ENCODE measurements at places on chromosomes 11 and 22.

DNA sequence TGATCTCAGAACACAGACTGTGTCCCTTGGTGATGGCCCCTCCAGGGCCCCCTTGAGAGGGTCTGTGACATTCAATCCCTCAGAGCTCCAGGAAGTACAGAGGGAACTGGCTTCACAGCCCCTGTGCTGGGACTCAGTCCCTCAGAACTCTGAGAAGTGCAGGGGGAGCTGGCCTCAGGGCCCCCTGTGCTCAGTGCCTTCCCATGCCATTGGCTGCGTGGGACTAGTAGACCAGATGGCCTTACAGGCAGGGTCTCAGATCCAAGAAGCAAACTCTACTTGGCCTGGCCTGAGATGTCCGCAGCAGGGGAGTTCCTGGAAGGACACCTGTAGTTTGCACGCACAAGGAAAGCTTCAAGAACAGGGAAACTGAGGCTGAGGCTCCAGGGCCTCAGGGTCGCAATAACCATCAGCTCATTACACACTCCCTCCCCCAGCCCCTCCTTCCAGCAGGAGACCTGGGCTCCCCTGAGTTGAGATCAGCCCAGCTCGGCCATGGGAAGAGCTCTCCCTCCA lies 138.4 kb downstream of the BRD1 start:
- no peak for DNase-seq

GRCh38 chr11:117931971-117932370 lies 2.8 kb upstream of the TMPRSS13 start:
- no peak for DNase-seq

- DNase-seq, result no peak
Observed at GRCh38 chr22:45891996-45892621, 84.9 kb downstream of the WNT7B start.

DNA sequence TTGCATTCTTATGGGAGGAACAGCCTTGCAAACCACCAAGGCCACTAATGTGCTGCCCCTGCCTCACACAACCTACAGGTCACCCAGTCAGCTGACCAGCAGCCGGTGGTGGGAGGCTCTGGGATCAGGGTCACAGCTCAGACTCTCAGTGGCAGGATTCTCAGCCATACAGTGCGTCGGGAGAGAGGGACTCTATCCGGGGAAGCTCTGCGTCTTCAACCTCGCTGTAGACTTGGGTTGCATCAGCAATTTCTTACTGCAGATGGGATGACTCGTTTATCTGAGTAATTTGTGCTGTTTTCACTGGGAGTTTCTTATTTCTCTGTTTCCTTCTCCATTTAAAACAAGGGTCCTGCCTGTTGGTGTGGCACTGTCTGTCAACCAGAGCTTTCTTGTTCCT lies 257.7 kb downstream of the TBC1D22A start:
- no peak for DNase-seq

- no peak for DNase-seq
Observed at GRCh38 chr11:88249706-88250105, 74.5 kb upstream of the RAB38 start.

DNA sequence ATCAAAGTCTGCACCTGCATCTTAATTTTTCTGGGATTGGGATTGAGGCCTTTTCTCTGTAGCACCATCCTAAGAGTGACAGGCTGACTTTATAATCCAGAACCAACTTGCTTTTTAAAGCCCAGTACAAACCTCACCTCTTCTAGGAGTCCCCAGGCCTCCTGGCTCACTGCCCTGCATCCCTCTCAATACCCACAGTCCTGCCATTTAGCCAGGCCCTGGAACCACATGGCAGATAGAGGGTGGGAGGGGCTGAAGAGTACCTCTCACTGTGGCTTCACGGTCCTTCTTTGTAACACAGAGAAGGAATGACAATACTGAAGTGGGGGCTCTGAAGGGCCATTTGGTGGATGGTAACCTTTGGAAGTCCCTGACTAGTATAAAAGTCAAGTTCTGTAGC lies 63.5 kb upstream of the PHOX2A start:
- DNase-seq, result no peak

- no peak for DNase-seq
Observed at GRCh38 chr11:4551346-4551979, 6.5 kb downstream of the OR52M1 start.

DNA sequence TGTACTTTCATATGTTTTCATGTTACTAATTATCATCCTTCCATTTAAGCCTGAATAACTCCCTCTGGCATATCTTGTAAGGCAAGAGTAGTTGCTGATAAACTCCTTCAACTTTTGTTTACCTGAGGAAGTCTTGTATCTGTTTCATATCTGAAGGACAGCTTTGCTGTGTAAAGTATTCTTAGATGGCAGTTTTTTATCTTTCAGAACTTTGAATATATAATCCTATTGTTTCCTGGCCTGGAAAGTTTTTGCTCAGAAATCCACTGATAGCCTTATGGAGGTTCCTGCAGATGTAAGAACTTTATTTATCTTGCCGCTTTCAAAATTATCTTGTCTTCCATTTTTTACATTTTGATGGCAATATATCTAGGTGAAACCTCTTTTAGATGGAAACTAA lies 69.1 kb downstream of the KCNQ1OT1 start:
- no peak for DNase-seq

DNA sequence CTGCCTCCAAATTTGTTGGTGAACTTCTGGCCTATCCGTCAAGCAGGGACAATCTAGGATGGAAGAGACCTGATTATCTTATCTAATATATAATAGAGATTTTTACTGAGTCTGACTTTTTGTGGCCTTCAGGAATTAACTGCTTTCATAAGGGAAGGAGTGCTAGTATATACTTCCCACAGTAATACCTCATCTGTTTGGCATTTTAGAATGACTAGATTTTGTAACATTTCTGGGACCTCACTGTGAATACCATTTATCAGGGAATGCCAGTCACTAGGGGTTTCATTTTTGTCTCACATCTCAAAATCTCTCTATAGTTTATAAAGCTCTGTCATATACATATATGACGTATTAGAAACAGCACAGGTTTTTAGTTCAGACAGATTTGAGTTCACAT lies 114.3 kb downstream of the INSC start:
- no peak for DNase-seq

DNA sequence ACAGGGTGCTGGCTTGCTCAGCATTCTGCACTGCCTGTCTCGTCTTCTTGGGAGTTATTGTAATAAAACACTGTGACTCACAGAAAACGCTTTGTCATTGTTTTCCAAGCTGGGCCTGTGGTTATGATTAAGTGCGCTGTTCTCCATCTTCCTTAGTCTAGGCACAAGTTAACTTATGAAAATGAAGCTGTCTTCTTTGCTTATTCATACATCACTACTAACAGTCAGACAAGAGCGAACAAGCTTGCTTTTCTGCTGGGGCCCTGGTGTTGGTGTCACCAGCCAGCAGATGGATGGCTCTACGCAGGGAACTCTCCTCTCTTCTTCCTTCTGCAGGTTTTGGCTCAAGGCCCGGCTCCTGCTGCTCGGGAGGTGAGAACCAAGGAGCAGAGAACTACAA lies 380.1 kb upstream of the SYN3 start:
- DNase-seq, result peak; percentile 74

- no peak for DNase-seq
Observed at GRCh38 chr11:9643751-9644150, 20.1 kb upstream of the SWAP70 start.

- DNase-seq, result peak; percentile 79
Observed at GRCh38 chr11:118917481-118918127, 8.1 kb downstream of the BCL9L start.

GRCh38 chr11:3043315-3043871 lies 13.8 kb downstream of the CARS1 start:
- peak; percentile 76 for DNase-seq
